Mononuclear cell (primary cell): ENCODE measurements at places on chromosomes 16 and 17. TPM values are rescaled to one million over a fixed set of nuclear protein-coding genes. Genes with fewer than 3 reads are reported as not detected.

Gene PKMYT1
- total RNA-seq = 1.3 TPM

Gene CCL16
- total RNA-seq = not detected

Gene TSPOAP1
- 22.4 TPM for total RNA-seq

Gene TBC1D3C
- total RNA-seq = not detected

Gene CNTNAP4
- 0.10 TPM for total RNA-seq

Gene PIK3R6
- total RNA-seq = 1.5 TPM

Gene PROCA1
- 0.94 TPM for total RNA-seq

Gene STX8
- 67.8 TPM for total RNA-seq

Gene PSMD7
- 94.9 TPM for total RNA-seq

Gene CA7
- not detected for total RNA-seq

Gene CBFA2T3
- total RNA-seq = 1.3 TPM

Gene CLEC19A
- total RNA-seq = not detected

Gene CBX2
- total RNA-seq = under 0.01 TPM

Gene MARCHF10
- not detected for total RNA-seq

Gene TAC4
- total RNA-seq = not detected

Gene HOXB13
- total RNA-seq = not detected

Gene PARD6A
- 3.0 TPM for total RNA-seq

Gene PIRT
- 0.10 TPM for total RNA-seq

Gene ACAP1
- 107 TPM for total RNA-seq

Gene KCNH4
- total RNA-seq = under 0.01 TPM

Gene CCL18
- 0.31 TPM for total RNA-seq

Gene CHST4
- not detected for total RNA-seq

Gene SYNGR3
- total RNA-seq = 2.9 TPM

Gene GALR2
- 0.63 TPM for total RNA-seq

Gene GAST
- not detected for total RNA-seq

Gene SLC52A1
- not detected for total RNA-seq

Gene SAMD14
- 0.63 TPM for total RNA-seq
